ENCODE measurements at places on chromosomes 1 and 21.

DNA sequence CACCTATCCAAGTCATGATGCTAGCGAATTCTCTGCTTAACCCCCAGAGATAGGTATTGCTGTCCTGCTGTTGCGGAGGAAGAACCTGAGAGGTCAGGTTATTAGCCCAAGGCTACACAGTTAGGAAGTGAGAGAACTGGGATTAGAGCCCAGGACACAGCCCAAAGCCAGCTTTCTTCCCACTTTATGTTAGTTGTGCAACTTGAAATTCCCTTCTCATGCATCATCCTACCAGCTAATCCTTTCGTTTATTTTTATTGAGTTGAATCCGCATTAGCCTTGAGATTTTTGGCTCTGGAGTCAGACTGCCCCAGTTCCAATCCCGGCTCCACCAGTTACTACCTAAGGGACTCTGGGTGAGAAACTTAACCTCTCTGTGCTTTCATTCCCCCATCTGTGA lies 65.4 kb downstream of the PLEKHA6 start:
- peak; percentile 56 for DNase-seq

GRCh38 chr1:41805771-41806471 lies 112.8 kb downstream of the HIVEP3 start:
- DNase-seq = no peak

GRCh38 chr1:241470908-241471590 lies 48.5 kb downstream of the FH start:
- DNase-seq = no peak

GRCh38 chr1:906600-907420 lies 16.9 kb upstream of the SAMD11 start:
- DNase-seq = no peak

DNA sequence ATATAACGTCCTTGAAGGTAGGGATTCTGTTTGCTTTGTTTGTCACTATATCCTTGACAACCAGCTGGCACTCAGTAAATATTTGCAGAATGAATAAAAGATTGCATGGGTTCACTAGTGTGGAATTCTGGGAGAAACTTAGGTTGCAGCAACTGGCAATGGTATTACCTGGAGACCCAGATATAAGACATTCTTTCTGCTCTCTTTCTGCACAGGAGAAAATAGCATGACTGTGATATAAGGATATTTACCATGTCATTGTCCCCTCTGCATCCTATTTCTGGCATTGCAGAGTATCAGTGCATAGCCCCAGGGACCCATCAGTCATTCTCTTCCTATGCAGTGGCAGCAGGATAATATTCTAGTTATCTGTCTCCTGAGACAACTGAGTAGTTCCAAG lies 308.9 kb upstream of the LRRC7 start:
- no peak for DNase-seq

DNA sequence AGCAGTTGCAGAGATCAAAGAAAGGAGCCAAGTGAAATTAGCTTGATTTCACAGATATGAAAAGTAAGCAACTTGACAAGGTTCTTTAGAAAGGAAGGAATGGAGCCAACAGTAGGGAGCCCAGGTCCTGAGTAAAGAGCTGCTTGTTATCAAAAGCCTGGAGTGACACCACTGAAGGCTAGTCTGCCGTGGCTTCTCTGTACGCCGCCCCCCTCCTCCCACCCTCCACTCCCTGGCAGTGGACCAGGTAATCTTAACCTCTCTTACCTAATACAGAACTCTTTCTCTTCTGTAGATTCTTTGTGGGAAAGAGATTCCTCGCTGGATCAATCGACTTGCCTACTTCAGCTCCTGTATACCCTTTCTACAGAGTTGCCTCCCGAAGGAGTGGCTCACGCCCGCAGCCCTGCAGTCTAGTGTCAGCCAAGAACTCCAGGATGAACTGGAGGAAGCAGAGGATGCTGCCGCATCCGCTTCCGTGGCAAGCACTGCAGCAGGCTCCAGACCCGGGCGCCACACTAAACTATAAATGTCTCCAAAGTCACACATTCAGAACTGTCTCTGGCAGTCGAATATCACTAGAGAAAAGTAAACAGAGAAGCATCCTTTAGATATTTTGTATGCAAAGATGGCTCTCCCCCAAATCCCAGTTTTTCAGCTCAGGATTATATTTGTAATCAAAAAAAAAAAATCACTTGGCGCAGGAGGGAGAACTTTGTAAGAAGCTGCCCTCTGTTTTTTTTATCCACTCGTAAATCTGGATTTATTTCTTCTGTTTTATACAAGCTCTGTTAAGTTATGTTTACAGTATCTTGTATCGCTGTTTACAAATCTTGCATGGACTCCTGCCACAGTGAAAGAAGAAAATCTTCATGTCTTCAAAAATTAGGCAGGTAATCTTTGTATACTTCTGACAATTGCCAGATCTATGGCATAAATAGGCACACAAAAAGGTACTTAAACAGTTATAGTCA lies 52.6 kb downstream of the DESI2 start:
- peak; percentile 48 for DNase-seq

DNA sequence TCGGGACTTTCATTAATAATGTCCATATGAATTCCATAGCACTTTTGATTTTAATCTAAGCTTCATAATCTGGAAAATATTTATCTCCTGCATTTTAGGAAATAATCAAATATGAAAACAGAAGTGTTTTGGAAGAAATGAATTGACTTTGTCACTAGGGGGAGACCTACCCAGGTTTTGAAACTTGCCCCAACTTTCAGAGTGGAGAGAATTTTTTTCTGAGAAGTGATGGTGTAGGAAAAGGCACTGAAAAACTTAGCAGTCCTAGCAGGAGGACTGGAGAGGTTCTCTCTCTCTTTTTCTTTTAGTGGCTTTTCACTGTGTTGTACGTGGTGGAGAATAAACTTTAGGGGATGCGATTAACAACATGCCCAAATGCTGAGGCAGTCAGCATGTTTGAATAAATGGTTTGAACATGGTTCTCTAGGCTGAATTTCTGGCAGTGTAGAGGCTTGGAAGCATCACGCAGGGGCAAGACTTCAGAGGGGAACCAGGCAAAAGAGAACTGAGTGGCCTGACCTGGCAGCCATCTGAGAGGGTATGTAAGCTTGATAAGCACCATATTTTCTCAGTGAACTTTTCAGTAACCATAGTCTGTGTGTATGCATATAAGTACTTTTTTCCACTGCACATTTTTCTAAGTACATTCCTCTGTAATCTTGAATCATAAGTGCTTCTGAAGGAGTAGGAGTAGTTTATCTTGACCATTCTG lies 68.3 kb upstream of the NEK7 start:
- DNase-seq = peak; percentile 63

DNA sequence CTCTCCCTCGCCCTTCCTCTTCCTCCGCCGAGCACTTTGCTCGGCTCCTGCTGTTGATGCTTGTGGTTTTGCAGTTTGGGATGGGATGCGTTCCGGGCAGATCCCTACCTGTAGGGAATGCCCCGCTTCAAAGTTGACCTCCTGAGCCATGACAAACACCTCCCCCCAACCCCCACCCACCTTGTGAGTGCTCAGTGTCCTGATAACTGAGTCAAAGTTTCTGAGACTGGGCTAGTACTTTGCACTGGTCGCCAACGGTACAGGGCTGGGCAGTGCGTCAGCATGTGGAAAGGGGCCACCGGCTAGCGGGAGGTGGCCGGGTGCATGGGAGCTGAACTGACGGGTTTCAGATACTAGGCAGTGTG lies 771 bp downstream of the RABGAP1L start:
- DNase-seq = peak; percentile 41

Measured in lung microvascular endothelial cell (primary cell).